Stimulated activated CD4-positive, alpha-beta T cell treated with anti-CD3 and anti-CD28 coated beads, Interleukin-1b, Interleukin-23, amount 100 ng/mL, for 1 hour (primary cell): ENCODE measurements at places on chromosomes 7 and 10.

DNA sequence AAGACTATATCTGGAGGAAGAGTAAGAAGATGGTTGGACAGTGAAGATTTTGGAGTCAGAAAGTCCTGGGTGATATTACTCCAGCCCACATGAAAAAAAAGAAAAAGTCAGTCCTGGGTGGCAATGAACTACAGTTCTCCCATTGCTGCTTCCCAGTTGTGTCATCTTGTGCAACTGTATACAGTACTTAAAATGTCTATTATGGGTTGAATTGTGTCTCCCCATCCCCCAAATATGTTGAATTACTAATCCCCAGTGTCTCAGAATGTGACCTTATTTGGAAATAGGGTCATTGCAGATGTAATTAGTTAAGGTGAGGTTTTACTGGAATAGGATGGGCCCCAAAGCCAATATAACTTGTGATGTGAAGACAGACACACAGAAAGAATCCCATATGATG is 15.6 kb downstream of the SEC23IP start:
- no peak for DNase-seq

DNA sequence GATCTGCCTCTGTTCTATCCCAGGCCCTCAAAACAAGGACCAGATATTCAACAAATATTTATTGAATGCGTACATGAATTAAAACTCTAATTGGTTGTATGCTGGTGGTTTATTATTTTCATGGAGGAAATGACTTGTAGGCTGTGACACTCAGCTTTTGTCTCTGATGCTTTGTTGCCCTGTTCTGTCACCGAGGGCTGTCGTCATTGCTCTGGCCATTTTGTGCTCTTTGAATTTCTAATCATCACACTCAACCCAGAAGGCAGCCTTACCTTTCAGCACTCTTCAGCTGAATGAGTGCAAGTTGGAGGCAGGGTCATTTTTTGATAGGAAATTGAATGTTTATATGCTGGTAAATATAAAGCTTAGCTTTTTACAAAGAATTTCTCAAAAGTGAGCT is 14.5 kb downstream of the SRGN start:
- DNase-seq, result no peak

DNA sequence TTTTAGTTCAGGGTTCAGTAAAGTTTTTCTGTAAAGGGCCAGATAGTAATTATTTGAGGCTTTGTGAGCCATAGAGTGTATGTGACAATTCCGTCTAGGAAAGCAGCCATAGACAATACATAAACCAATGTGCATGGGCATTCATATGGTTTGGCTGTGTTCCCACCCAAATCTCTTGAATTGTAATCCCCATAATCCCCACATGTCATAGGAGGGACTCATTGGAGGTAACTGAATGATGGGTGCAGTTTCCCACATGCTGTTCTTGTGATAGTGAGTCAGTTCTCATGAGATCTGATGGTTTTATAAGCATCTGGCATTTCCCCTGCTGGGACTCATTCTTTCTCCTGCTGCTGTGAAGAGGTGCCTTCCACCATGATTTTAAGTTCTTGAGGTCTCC is 29.9 kb downstream of the SEC61G start:
- no peak for DNase-seq

DNA sequence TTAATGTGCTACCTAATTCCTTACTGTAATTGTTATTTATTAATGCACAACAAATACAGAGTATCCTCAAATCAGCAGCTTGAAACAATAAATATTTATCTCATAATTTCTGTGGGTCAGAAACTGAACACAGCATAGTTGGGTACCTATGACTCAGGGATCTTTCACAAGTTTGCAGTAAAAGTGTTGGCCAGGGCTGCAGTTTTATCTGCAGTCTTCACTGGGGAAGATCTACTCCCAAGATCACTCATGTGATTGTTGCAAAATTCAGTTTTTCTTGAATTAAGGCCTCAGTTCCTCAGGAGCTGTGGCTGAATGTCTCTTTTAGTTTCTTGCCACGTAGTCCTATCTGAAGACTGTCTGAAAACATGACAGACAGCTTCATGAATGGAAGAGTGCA is 237.8 kb downstream of the ZWINT start:
- no peak for DNase-seq

- DNase-seq, result no peak
These were observed 148.1 kb downstream of the ITGA8 start for GRCh38 chr10:15571575-15571974.

GRCh38 chr10:116833986-116834985 is 15.0 kb upstream of the ENO4 start:
- no peak for DNase-seq

- no peak for DNase-seq
These were observed 11.8 kb upstream of the TIAL1 start for GRCh38 chr10:119608316-119609155.

DNA sequence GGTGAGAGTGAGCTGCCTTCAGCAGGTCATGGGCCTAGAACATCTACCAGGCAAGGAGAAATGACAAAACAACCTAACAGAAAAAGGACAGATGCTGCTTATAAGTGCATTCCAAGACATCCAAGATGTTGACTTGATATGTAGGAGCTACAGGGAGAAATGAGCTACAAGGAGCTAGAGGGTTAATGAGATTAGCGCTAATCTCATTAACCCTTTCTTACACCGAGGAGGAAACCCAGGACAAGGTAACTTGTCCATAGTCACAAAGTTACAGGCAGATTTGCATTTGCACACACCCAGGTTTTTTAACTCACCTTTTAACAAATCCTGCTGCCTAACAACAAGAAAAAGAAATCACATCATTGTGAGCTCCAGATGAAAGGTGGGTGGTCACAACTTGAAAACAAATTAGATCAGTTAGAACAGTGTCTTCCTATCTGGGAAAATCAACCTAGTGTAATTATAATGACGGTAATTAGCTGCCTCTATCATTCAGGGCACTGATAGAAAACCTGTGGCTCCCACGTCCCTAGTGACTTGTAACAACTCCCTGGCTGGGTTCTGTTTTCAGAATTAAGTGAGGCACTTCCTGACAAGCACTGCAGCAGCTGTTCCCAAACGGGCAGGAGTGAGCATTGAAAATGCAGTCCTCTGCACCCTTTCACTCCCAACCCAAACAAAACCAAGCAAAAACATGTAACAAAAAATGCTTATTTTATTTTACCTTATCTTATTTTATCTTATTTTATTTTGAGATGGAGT is 5.7 kb downstream of the KIAA1549 start:
- no peak for DNase-seq

- no peak for DNase-seq
These were observed 249.3 kb upstream of the POM121L12 start for GRCh38 chr7:52786174-52786573.

GRCh38 chr7:71661671-71662224 is 529.8 kb downstream of the GALNT17 start:
- DNase-seq, result no peak

DNA sequence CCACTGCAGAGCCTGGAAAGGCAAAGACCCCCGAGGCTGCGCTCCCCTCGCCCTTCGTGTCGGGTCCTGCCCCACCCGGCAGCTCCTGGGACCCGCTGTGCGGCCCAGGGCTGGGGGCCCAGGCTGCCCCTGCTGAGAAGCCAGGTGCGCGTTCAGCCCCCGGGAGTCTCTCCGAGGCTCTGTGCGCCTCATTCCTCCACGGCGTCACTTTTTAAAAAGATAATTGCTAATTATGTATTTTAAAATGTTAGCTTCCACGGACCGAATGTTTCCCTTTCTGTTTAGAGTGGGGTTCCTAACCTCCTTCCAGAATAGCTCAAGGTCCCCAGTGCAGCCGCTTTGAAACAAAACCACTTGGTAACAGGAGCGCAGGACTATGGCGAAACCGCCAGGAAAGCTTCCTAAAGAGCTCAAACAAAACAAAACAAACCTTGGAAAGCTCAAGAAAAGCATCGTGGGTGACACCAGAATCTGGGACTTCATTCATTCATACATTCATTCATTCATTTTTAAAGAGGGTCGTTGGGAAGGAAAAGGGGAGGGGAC is 45.6 kb downstream of the PDIA4 start:
- no peak for DNase-seq

DNA sequence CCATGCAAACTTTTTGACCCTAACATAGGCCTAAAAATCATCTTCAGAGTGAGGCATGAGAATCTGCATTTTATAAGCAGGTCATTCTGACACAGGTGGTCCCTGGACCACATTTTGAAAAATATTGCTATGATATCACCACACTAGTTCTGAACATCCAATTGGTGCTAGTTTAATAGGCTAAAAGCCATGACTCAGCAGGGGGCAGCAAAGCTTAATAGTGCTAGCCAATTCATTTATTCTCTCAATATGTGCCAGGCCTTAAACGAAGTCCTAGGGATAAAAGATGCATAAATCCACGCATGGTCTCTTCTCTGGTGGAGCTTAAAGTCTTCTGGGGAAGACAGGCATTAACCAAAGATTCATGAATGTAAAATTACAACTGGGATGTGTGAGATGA is 10.2 kb upstream of the SLC25A28 start:
- no peak for DNase-seq

DNA sequence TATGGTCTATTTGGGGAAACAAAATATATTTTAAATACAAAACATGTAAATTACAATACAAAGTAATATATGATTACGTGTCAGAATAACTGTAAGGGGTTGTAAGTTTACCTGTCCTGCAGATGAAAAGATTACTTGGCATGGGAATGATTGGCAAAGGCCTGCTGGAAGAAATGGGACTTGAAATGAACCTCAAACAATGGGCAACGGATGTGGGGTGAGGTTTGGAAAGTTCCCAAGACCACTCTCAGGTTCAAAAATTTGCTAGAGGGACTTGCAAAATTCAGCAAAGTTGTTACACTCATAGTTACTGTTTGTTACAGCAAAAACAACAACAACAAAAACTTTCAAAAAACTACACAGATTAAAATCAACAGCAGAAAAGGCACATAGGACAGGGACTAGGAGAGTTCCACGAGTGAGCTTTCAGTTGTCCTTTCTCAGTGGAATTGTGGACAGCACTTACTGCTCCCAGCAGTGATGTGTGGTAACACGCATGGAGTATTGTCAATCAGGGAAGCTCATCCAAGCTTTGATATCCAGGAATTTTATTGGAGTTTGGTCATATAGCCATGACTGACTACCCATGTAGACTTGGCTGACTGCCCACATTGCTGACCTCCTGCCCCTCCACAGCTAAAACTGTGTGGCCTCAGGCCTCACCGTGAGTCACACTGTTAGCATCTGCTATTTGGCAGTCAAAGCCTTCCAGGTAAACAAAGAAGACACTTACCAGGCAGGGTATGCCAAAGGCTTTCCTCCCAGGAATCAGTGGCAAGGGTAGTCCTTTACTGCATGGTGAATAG is 43.8 kb downstream of the EXOC6 start:
- no peak for DNase-seq

GRCh38 chr7:127478024-127478355 is 85.5 kb upstream of the ZNF800 start:
- DNase-seq, result no peak

DNA sequence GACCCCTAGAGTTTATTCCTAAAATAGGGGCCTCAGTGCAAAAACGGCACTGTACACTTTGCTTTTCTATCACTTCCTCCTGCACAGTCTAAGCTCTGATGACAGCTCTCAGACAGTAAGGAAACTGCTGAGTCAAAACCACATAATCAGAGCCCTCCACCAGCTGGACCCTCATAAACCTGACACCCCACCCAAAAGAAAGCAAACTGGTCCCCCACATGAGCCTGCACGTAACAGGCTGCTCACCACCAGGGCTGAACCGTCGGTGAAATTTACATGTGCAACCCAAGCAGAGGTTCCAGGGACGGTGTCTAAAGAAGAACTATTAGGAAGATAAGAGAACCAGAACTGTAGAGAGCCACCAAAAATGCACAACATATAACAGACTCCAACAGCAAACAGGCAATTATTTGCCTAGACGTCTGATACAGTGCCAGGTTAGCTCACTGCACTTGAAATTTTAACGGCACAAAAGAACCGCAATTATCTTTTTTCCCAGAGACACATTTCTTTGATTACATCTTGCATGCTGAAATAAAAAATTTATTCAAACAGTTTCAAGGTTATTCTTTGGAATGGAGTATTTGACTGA is 19.6 kb downstream of the SGMS1 start:
- DNase-seq, result no peak

GRCh38 chr10:60488111-60488669 is 98.5 kb upstream of the ANK3 start:
- DNase-seq, result no peak

DNA sequence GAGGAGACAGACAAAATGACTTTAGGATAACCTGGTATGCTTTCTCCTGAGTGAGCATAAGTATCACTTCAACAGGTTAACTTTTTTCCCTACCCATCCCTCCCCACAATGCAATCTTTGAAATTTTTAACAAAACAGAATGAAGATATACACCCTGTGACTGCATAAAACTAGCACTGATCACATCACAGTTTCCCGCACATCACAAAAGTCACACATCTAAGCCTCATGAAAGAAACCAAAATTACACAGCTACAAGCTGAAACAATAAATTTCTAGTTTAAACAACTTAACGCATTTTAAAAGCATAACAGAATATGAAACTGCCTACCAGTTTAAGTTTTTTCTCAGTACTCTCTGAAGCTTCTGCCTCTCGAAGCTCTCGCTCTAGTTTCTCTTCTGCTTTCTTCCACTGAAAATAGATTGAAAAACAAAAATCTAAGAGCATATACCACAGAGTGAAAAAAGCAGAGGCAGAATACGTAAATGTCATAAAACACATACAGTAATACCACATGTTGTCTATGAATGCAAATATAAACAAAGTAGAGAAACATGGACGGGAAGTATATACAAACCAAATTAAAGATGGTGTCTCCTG is 18.1 kb downstream of the NOC3L start:
- no peak for DNase-seq
